ENCODE measurements at places on chromosomes 16 and 17. TPM values are rescaled to one million over a fixed set of nuclear protein-coding genes. Genes with fewer than 3 reads are reported as not detected.

The PERCC1 gene
- polyA plus RNA-seq: 0.43 TPM

DNA sequence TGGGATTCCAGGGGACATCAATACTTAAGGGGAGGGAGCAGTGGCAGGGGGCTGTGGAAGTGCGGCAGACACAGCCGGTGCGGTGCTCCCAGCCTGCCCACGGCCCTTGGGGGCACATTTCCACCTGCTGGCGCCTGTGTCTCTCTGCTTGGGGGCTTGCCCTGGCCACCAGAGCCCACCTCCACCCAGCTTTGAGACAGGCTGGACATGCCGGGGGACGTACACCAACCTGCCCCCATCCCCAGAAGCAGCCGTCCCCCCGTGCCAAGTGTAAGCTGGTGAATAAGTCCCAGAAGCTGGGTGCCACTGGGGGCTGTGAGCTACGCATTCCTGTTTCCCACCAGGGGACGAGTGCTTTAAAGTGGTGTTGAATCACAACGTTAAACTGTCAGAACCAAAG lies 172.6 kb downstream of the GSG1L start:
- DNase-seq: no peak

DNA sequence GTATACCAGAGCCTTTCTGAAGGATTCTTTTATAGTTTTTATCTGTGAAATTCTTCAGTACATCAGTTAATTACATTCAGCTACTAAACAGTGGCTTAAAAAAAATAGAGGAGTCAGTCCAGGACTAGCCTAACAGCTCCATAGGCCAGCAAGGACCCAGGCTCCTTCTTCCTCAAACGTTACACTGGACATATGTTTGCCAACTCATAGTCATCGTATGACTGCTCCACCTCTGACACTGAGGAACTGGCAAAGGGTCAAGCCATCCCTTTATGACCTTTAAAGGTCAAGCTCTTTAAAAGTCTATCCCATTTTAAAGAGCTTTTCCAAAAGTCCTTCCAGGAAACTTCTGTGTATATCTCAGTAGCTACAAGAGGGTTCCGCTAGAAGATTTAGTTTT lies 36.6 kb downstream of the PHLPP2 start:
- DNase-seq: no peak

- DNase-seq: no peak
Measured at GRCh38 chr16:86302421-86303109, 207.8 kb upstream of the FOXF1 start.

GRCh38 chr17:68892658-68893057 lies 62.5 kb downstream of the ABCA8 start:
- DNase-seq: no peak

GRCh38 chr16:77556201-77556873 lies 121.5 kb upstream of the ADAMTS18 start:
- no peak for DNase-seq

GRCh38 chr17:64128787-64129514 lies 993 bp downstream of the ERN1 start:
- DNase-seq: peak; percentile 19

DNA sequence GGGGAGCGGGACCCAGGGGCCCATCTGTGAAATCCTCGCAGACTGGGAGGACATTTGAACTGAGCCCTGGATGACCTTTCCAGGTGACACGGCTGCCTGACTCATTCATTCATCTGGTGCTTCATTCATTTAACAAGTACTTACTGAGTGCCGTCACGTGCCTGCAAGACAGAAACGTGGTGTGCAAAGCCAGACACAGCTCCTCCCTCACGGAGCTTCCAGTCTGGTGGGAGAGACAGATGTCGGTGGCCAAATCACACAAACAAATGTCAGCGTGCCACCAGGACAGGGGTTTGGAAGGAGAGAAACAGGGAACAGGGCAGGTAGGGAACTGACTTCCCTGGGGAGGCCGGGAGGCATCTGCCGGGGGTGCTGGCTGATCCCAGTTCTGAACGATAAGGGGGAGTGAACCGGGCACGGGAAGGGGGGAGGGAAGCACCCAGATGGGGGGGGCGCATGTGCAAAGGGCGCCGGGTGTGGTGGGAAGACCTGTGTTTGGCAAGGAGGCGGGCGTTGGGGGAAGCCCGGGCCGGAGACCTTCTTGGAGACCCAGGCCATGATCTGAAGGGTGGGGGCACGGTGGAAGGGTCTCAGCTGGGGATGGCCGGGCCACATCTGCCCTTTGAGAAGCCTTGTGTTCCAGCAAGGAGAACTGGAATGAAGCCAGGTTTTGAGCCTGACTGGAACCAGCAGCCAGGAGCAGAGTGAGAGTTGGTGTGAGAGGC lies 93.6 kb upstream of the CIBAR2 start:
- no peak for DNase-seq
